ENCODE measurements at places on chromosomes 12 and 14.
A peak's percentile ranks its signal among the peaks of the same experiment; 100 is the strongest.

GRCh38 chr12:109230193-109230592 is 78.9 kb downstream of the FOXN4 start:
- no peak for DNase-seq

GRCh38 chr12:62075870-62076269 is 184.3 kb upstream of the USP15 start:
- DNase-seq = no peak

GRCh38 chr14:84090837-84091236 is 1439.1 kb upstream of the FLRT2 start:
- DNase-seq = no peak

DNA sequence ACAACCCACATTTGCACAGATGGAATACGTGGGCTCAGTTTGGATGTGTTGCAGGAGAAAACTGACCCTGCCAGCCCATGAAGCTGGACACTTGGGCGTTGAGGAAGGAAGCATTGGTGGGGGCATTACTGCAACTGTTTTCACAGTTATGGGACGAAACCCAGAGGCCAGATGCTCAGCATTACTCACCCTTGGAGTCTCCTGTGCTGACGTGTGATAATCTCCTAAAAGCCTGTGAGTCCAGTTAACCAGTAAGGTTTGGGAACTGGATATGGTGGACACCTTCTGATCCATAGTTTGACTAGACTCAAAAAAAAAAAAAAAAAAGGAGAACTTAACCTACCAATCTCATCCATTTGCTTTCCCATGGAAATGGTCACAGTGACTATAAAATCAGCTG is 52.8 kb upstream of the EGLN3 start:
- DNase-seq = no peak

DNA sequence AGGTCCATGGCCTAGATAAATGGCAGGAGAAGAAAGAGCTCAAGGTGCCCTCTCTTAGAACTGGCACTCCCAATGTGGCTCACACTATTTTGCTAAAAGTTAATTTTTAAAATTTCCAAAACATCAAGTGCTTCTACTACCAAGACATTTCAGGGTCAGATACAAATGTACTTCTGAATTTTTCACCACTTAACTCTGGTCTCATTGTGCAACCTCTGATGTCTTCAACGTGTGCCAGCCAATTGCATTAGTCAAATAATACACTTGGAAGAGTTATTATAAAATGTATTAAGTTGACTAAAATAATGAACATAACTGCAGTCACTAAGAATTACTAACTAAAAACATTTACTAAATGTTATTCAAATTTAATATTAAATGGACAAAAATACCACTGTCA is 41.3 kb downstream of the SLC25A47 start:
- no peak for DNase-seq

DNA sequence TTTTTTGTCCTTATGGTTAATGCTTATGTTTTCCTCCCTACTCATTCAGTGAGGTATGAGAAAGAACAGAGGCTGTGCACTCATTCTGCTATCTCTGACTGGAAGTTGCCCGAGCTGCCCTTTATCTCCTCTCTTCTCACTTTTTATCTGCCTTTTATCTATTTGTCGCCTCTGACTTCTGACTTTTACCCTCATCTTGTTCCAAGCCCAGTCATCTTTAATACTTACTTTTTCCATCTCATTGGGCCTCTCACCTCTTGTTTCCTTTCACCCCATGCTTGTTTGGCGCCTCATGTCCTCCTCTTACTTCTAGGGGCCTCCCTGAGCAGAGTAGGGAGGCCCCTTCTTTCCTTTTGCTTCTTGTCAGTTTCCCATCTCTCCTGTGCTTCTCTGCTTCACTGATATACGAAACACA is 50.7 kb downstream of the DIP2B start:
- peak; percentile 55 for DNase-seq

DNA sequence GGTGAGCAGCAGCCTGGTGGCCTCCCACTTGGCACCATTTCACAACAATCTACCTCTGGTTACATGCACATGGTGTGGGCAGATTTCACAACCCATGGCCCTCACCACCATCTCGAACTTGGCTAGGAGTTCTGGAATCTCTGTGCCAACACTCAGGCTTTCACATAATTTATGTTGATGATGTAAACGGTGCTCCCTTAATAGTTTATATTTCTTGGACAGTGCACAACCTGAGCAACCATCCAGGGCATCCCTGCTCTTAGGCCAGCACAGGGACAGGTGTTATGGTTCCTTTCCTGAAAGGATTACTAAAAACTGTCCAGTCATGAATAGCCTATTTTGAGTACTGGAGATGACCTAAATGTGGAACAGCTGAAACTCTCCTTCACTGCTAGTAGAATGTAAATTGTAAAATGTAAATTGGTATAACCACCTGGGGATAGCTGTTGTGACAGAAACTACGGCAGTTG is 28.6 kb downstream of the ABCB9 start:
- DNase-seq = no peak

DNA sequence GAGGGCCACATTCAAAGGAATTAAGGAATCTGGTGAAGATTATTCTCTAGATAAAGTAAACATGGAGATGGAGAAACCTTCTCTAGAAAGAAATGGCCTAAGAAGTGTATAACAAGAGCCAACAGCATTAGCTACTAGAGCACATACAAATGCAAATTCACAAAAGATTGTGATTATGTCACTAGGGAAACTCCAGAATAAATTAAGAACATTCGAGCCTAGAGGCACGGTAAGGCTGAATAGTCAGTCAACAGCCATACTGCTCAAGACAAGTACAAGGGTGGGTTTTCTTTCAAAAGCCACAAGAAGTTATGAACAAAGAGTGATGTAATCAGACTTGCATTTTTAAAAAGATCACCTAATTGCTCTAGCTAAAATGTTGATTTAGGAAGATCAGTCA is 25.4 kb downstream of the PPP4R3A start:
- no peak for DNase-seq

DNA sequence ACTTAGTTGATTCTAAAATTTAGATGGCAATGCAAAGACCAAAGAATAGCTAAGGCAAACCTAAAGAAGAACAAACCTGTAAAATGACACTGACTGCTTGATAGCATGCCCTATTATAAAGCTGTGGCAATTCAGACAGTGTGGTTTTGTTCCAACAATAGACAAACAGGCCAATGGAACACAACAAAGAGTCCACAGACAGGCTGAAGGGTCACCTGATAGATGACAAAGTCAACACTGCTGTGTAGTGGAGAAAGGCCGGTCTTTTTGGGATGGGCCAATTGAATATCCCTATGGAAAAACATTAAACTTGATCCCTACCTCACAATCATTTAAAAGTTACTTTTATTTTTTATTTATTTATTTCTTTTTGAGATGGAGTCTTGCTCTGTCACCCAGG is 33.8 kb upstream of the SLC25A3 start:
- no peak for DNase-seq

DNA sequence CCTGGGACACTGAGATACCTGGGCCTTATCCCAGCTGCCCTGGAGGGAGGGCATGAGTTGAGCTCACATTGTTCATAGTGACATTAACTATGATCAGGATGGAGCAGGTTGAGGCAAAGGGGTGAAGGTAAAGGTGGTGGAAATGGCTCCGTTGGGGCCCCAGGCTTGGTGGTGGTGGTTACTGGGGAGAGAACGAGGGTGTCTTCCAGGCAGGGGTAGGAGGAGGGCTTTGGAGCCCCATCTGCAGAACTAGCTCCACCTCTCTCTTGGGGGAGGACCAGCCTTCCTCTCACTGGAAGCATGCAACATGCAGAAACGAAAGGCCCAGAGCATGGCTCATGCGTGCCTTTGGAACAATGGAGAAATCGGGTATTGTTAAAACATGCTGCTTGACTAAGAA is 217.0 kb downstream of the SLC41A2 start:
- no peak for DNase-seq

- DNase-seq = no peak
Observed at GRCh38 chr14:89267656-89268055, 149.4 kb downstream of the FOXN3 start.

DNA sequence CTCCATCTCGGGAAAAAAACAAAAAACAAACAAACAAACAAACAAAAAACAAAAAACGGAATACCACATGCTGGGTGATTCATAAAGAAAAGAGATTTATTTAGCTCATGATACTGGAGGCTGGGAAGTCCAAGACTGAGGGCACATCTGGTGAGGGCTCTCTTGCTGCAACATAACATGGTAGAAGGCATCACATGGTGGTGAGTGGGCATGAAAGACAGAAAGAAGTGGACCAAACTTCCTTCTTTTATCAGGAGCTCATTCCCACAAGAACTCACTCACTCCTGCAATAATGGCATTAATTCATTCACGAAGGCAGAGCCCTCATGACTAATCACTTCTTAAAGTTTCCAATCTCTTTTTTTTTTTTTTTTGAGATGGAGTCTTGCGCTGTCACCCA is 8.0 kb upstream of the LGMN start:
- no peak for DNase-seq

DNA sequence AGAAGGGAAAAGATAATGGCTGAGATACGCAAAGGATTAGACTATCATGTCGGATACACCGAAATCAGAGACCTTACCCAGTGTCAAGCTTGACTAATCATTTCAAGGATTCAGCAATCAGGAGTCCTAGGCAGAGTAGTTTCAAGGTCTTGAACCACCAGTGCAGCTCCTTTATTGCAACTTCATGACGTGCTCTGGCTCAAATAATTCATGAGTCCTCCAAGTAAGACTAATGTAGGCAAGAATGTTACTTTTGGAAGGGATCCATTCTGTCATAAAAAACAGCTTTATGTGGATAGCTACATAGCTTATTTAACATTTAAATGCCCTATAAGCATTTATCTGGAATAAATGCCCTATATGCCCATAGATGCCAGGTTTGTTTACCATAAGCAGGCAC is 123.2 kb downstream of the LMO3 start:
- DNase-seq = no peak
